Pons (tissue), 1 donor: ENCODE measurements at places on chromosomes 7 and 10.
A peak's percentile ranks its signal among the peaks of the same experiment; 100 is the strongest.

DNA sequence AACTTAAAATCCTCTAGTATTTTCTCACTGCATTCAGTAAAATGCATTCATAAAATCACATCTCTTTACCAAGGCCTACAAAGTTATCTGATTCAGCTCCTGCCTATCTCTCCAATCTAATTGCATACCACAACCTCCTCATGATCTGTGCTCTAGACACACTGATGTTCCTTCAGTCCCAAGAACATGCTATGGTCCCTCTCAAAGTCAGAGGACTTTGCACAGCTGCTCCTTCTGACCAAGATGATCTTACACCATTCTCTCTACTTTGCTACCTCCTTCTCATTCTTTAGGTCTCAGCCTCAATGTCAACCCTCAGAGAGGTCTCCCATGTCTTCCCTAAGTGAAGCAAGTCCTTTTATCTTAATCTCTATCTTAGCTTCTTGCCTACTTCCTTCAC is 45.5 kb downstream of the CAV1 start:
- no peak for DNase-seq

- DNase-seq, result no peak
Observed at GRCh38 chr7:77819021-77819420, 20.4 kb downstream of the PHTF2 start.

DNA sequence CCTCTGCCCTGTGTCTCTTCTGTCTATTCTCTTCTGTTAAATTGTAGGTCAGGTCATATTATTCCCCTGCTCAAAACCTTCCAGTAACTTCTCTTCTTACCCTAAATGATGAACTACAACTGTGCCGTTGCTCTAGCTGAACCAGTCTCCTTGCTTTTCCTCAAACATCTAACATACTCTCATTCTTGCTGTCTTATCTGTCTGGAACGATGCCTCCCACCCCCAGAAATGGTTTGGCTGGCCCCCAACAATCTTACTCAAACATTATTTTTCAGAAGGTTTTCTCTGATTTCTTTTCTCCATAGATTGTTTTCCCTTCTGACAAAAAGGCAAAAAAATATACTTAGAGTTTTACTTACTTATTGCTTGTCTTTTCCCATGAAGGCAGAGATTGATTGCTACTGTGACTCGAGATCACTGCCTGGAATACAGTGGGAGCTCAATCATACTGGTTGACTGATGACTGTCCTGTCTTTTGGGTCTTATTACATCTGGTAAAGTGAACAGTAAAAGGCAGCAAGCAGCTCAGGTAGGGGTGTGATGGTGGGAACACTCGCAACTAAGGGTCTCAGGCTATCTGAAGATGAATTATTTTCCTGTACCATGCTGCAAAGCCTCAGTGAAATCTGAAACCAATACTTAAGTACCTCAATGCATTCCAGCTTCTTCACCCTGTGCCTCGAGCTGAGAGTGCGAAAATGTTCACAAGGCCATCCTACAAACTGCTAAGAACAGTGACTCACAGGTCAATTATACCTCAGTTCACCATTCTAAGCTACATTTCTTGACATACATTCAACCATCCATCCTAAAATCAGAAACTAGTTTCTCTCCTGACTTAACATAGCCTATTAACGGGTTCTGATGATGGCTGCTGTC is 67.6 kb downstream of the DNMBP start:
- DNase-seq, result no peak

- DNase-seq, result no peak
Observed at GRCh38 chr10:22931948-22932347, 4.1 kb downstream of the ARMC3 start.

GRCh38 chr10:1661859-1662437 is 75.4 kb downstream of the ADARB2 start:
- no peak for DNase-seq

DNA sequence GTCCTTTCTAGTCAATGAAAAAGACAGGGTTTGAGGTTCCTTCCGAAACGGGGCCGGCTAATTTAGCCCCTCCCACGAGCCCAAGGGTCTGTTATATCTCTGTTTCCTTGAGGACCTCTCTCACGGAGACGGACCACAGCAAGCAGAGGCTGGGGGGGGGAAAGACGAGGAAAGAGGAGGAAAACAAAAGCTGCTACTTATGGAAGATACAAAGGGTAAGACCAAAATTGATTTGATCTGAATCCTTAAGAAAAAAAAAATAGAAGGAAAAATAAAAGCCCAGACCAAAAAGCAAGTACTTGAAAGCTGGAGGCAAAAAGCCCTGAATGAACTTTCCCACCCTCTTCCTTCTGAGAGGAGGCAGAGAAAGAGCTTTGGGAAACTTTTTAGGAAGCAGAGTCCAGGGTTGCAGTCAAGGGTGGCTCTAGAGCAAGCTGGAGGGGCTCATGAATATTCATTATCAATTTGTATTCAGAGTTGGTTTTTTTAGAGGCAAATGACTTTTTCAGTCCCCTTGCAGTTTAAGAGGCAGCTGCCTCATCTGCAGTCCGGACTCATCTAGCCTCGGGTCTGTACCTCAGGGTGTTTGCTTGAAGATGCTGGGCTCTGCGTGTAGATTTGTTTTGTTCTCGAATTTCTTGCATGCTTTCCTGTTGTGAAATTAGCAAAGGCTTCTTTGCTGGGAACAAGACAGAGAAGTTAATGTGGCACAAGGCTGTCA is at the start of gene ENTPD1:
Gene ENTPD1, plus strand, starts transcription at position 123 of the 721 bp plus-strand sequence. Its CDS starts 77 bp downstream, at position 200.
- peak; percentile 72 for DNase-seq

GRCh38 chr7:3780525-3780924 is 479.5 kb downstream of the SDK1 start:
- DNase-seq, result no peak

- no peak for DNase-seq
Observed at GRCh38 chr7:26614503-26614902, 249.9 kb downstream of the SKAP2 start.

DNA sequence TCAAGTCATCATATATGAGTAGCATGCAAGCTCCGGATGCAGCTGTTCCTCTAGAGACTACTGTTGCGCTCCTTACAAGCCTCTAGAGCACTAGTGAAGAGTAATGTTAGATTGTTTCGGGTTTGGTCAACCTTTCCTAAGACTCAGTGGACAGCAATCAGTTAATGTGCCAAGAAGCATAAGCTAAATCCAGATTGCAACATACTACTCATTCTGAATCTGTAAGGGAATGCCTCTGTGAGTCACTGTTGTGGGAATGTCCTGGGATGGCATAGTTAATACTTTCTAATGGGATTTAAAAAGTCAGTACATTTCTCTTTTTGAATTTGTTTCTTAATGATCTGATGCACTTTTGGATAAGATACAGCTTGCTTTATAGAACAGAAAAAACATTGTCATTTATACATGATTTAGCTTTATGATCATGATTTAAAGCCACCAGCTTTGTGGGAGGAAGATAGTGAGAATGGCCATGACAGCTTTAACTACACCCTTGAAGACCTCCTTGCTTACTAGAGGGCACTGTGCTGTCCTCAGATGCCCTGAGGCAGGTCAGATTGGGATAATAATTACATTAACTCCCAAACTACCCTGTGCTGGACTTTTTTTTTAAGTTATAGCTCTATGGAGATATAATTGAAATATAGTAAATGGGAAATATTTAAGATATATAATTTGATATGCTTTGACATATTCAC is 138.4 kb downstream of the SDK1 start:
- no peak for DNase-seq

DNA sequence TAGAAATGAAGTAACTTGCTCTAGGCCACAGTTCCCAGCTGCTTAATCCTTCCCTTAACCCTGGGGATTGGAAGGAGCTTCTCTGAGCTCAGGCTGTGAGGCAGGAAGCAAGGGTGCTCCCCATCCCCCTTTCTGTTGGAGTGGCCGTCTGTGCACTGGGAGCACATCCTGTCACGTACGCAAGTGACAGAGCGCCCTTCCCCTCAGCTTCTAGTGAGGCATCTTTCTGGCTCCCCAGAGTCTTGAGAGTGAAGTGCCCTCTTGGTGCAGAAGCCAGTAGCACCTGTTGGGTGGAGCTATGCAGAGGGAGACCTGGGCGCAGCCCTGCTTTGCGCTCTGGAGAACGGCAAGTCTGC is 47.8 kb downstream of the SHH start:
- DNase-seq, result no peak

GRCh38 chr10:58994226-58995057 is 182.0 kb upstream of the PHYHIPL start:
- no peak for DNase-seq

DNA sequence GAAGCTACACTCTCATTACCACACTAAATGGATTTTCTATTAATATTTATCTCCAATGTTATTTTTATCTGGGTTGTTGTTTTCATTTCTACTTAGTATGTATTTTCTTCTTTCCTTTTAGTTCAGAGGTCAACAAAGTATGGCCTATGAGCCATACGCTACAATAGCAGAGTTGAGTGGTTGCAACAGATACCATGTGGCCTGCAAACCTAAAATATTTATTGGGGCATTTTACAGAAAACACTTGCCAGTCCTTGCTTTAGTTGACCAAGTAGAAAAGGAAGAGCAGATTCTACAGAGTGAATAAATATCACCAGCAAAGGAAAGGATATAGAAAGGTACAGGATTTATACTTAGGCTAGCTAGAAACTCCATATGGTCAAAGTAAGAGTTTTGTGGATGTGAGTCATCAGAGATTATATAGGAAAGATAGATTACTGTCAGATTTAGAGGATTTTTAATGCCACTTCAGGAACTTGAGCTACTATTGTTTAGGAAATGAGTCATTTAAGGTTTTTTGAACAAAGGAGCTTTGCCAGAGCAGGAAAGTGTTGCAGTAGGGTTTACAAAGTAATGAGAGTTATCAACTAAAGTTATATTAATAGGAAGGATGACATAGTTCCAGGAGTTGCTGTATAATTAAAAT is 323.3 kb upstream of the KAT6B start:
- DNase-seq, result no peak

DNA sequence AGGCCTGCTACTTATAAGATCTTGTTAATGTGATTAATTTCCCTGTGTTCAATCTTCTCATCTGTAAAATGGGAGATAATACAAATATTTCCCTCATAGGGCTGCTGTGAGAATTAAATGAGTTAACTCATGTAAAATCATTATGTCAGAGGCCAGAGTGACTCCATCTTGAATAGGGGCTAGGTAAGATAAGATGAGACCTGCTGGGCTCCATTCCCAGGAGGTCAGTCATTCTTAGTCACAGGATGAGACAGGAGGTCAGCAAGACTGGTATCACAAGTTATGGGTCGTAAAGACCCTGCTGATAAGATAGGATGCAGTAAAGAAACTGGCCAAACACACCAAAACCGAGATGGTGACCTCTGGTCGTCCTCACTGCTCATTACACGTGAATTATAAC is 200.7 kb downstream of the CYP26A1 start:
- DNase-seq, result no peak

GRCh38 chr10:31000071-31000782 is 31.4 kb downstream of the ZNF438 start:
- no peak for DNase-seq

DNA sequence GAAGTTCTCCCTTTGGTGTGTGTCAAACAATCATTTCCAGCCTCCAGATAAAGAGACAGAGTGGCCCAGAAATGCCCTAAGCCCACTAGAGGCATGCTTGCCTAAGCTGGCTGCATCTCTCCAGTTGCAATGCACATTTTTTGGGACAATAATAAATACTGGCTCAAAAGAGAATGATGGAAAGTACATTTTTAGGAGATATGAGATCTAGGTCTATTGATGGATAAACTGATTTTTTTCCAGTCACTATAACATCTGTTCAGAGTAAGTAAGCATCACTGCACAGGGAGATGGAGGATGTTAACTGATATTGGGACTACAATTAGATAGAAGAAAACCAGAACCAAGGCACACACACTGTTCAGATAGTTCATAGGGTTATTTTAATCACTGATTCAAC is 553.0 kb downstream of the GRM8 start:
- no peak for DNase-seq

DNA sequence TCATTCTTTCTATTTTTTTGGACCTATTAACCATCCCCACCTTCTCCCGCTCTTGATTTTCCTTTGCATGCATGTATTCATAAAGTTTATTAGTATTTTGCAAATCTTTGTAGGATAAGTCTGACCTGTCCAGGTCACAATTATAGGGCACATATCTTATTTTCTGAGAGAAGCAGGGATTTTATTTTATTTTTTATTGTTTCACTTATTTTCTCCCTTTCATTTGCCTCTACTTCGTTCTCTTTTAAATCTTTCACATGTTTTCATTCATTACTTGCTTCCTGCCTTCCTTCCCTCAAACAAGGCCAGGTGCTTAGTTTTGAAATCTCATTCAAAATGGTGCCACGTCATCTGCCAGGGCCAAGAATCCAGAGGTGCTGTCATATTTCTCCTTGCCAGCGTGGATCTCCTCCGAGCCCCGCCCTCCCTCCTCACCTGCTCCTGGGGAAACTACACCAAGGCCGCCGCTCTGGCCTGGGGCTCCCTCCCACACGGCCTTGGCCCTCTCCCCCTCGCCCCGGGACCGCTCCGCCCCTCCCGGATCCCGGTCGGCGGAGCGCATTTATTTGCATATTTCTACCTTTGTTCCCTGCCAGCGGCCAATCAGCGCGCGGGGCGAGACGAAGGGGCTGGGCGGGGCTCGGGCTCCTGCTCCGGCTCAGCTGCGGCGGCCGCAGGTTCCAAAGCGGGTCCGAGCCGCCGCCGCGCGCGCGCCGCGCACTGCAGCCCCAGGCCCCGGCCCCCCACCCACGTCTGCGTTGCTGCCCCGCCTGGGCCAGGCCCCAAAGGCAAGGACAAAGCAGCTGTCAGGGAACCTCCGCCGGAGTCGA is at the start of gene TSPAN13:
Gene TSPAN13, plus strand, starts transcription at position 654 of the 830 bp plus-strand sequence. CDS start 213 bp downstream, outside the sequence.
- peak; percentile 14 for DNase-seq

- DNase-seq, result no peak
Observed at GRCh38 chr7:47258798-47259197, 323.1 kb downstream of the TNS3 start.

- no peak for DNase-seq
Observed at GRCh38 chr10:103576862-103577261, 83.4 kb downstream of the NEURL1 start.

DNA sequence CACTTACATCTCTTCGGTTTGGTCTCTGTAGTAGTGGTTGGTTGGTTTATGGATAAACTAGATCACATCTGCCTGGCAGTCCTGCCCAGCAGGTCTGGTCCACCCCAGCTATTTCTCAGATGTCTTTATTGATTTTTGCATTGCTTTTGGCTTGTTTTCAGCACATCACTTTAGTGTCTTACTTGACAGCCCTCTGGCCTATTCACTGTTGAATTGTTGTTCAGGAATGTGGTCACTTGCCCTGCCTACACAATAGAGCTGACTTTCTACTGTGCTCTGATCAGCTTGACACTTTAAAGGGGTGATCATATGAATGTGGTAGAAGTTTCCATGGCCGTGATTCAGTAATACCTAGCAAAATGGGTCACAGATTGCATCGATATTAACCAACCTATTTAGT is 719.2 kb upstream of the LRRN3 start:
- no peak for DNase-seq

- DNase-seq, result no peak
Observed at GRCh38 chr10:117590101-117590875, 47.7 kb downstream of the EMX2 start.
